Activated B cell treated with CpG ODN at 0.5 μM for 24 hours (primary cell): ENCODE measurements at places on chromosomes 2 and 18. TPM values are rescaled to one million over a fixed set of nuclear protein-coding genes. Genes with fewer than 3 reads are reported as not detected.

The IL1F10 gene
- not detected in 2 replicates for total RNA-seq

The BMP10 gene
- total RNA-seq = not detected in 2 replicates

The RIF1 gene
- total RNA-seq = 43.7 and 51.1 TPM in 2 replicates

- H3K27ac ChIP-seq = no peak overlapping the region
- no peak for DNase-seq
- no peaks in the 10 kb centered on the region for H3K36me3 ChIP-seq
- no peak overlapping the region for H3K4me3 ChIP-seq
- H3K27me3 ChIP-seq = peaks cover 16% of the 10 kb centered on the region
- no peaks in the 10 kb centered on the region for H3K4me1 ChIP-seq
These were observed 19.3 kb downstream of the RBMS1 start for GRCh38 chr2:160474319-160474645.
